ENCODE measurements at places on chromosomes 12 and 14.

- no peak for DNase-seq
Measured at GRCh38 chr12:121181181-121181580, 28.7 kb upstream of the P2RX4 start.

GRCh38 chr14:65791191-65791981 lies 378.9 kb downstream of the FUT8 start:
- no peak for DNase-seq

GRCh38 chr12:108849660-108850059 lies 7.7 kb downstream of the SSH1 start:
- DNase-seq = no peak

DNA sequence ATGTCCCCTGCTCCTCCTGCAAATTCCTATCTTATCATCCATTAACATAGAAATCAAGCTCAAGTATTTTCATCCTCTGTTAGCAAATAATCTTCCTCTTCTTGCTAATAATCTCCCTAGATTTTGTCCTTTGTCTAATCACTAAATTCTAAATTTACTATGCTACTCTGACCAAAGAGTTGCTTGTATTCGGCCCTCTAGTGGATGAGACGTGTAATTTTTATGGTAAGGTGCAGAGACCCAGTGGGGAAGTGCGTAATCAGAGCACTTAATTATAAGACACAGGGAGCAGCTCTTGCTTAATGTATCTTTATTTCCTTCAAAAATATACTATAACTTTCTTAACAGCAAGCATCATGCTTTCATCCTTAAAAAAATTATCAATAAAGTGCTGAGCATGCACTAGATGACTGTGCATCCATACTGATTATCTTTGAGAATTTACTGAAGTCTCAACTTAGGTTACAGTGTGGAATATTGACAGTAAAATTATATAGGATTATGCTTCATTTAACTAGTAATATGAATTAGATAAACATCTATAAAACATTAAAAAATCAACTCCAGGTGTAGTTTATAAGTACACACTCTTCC lies 212.6 kb downstream of the SLC16A7 start:
- DNase-seq = peak; percentile 7

DNA sequence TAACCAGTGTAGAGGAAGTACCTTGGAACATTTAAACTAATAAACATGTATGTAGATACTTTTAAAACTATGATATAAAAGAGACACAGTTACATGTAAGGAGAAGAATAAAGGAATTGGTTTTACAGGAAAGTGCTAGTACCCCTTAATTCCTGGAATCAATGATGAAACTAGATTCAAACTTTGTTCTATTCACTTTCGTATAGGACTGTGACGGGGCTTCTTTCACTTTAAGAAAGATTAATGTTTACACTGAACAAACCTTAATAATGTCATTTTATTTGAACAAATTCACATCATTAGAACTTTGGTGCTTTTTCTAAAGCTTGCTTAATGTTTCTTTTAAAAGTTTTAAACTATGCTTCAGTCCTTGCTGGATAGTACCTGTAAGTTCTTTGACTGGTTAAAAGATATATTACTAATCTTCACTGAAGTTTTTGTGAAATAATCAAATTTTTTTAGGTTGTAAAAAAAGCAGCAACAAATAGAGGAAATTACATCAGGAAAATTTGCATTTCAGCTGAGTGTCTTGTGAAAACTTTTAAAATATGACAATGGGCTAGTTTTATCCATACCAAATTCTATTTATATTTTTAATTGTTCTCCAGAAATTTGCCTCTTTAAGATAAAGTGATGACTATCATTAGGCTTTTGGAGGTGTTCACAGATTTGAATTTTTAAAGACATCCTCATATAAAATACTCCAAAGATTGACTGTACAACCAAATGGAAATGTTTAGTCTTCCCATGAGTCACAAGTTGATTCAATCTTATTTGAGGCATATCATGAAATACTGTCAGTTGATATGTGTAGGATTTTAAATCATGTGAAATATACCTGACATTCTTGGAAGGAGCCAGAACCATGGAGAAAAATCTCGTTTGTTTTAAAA lies 36.2 kb downstream of the PAPOLA start:
- no peak for DNase-seq

DNA sequence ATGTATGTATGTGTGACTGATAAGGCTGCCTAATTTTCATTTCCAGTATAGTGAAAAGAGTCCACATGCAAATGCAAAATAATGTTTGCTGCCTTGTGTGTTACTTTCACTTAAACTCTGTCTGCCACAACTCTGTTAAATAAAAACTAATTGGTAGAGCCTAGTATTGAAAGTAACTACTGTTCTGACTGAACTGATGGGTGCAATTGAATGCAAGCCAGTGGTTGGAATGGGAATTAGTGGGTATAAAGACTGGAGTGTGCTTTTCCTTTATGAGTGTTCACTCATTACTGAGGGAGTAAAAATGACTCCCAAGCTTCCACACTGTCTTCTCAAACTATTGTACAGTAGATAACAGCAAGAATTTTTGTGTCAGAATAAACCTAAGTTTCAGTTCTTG lies 571.0 kb downstream of the TMTC2 start:
- no peak for DNase-seq

DNA sequence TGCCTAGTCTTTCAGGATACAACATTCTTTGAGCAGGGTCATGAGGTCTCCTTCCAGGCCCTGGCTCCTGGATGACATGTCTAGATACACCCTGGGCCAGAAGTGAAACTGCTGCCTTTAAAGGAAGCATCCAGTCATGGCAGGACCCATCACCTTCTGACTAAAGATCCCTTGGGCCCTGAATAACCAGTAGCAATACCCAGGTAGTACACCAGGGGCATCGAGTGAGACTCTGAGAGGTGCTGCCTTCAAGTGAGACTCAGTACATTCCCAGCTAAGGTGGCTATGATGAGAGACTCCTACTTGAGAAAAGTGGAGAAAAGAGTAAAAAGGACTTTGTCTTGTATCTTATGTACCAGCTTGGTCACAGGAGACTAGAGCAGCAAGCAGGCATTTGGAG lies 23.5 kb downstream of the OR6C68 start:
- DNase-seq = no peak

DNA sequence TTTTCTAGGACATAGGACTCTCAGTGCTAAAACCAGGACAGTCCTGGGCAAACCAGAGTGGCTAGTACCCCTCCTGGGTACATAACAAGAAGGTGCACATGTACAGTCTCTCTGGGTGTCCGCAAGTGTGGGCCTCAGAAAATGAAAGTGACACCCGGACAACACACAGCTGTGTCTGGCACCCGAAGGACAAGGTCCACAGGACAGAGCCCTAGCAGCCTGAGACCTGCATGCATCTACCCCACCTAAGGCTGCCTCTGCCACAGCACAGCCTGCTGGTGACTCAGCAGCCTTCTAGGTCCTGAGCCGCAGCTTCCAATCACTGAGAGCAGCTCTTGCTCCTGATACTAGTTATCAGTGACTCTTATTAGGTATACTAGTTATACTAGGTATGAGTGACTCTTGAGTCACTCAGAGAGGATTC lies 784.1 kb upstream of the TBX3 start:
- DNase-seq = no peak

- no peak for DNase-seq
Measured at GRCh38 chr12:1911598-1912575, 6.6 kb downstream of the CACNA2D4 start.

GRCh38 chr12:67355428-67356379 lies 86.5 kb downstream of the CAND1 start:
- peak; percentile 9 for DNase-seq

DNA sequence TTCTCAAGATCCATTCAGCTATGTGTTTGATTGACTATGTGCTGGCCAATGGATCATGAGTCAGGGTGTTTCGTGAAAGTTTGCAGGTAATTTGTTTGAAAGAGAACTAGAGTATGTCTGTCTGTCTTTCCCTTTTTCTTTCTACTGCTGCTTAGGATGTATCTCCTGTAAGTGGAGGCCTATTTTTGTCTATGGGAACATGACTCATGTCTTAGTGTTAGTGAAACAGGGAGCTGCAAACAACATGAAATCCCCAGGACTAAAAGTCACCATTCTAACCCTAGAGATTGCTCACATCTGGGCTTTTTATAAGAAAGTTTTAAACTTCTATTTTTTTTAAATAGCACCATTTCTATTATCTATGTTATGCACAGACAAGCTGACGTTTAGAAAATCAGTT lies 333.0 kb downstream of the CCER1 start:
- DNase-seq = no peak

DNA sequence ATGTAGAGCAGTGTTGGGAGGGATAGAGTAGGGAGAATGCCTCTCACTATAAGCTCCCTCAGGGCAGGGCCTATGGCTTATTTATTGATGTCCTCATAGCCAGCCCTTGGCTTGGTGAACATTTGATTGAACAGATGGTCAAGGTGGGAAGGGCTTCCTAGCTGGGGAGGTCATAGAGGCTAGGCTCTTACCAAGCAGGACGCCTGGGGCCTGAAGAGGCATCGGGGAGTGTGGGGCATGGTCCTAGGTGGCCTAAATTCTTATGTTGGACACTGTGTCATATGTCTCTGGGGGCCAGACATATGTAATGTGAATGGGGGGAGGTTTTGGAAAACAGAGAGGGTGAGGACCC lies 17.9 kb upstream of the KRT86 start:
- no peak for DNase-seq

DNA sequence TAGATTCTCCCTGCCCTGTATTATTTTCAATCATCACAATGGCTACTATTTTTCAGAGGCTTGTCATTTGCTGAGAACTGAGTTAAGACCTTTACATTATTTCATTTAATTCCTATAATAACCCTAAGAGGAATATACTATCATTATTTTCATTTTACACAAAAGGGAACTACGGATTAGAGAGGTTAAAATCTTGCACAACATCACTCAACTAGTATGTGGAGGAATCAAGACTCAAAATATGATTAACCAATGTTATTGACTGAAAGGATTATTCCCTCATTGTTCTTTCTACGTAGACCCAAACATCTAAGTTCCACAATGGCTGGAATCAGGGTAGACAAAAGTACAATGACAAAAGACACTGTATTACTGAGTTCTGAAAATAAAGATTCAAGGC lies 45.0 kb downstream of the GPR65 start:
- DNase-seq = no peak

DNA sequence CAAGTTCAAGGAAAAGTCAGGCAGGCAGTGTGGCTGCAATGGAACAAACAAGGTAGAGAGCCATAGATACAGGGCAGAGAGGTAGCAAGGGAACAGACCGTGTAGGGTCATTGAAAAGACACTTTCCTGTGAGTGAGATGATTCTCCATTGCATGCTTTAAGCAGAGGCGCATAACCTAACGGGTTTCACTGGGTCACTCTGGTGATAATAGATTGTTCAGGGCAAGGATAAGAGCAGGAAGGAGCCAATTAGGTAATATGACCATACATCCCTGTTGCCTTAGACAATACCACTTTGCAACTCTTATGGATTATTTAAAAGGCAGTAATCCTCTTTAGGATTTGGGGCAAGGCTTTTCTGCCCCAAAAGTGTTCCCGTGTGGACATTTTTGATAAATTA lies 214.1 kb downstream of the PTPRO start:
- DNase-seq = no peak

DNA sequence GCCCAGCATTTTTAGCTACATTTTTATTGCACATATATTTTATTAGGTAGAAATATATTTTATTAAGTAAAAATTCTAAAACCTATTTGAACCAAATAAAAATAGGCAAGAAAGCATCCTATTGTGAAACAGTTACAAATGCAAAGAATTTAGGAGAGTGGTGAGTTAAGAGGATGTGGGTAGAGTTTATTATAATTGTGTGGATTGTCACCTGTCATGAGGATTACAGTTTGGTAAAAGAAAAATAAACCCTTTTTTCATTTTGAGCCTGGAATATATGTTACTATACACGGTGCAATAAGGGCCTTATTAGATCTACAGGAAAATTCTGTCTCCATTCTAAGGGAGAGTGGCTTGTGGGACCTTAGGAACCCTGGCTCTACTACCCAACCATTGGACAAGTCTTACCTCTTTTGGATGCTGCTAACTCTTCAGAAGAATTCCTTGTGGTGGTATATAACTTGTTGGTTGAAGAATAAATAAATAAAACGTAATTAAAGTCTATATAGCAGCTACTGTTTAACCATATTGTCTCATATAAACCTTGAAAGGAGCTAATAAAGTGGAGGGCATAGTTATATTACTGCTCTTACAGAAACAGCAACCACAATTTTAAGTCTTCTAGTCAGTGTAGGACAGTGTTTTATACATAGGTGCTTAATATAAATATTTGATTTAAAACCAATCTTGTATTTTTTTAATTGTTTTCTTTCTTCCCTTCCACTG lies 67.8 kb downstream of the FGD4 start:
- DNase-seq = no peak

- peak; percentile 33 for DNase-seq
Measured at GRCh38 chr12:16165506-16165905, 112.0 kb downstream of the SLC15A5 start.

- no peak for DNase-seq
Measured at GRCh38 chr14:50093496-50093895, 22.9 kb downstream of the VCPKMT start.

DNA sequence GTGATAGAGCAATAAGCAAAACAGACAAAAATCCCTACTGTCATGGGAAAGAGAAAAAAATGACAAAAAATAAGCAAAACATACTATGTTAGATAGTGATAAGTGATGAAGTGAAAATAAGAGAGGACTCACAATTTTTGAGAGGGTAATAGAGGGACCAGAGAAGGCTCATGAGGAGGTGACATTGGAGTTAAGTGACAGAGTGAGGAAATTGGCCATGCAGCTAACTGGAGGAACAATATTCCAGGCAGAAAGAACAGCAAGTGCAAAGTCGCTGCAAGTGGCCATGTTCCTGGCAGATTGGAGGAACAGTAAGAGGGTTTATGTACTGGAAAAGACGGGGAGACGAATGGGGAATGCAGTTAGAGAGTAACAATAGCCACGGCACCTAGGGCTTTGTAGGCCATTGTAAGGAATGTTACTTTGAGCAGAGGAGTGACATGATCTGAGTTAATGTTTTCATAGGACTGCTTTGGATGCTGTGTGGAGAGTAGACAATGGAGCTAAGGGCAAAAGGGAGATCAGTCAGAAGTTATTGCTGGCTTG lies 1.4 kb upstream of the SAV1 start:
- DNase-seq = no peak

- DNase-seq = no peak
Measured at GRCh38 chr12:57086493-57087009, 2.4 kb upstream of the NAB2 start.

DNA sequence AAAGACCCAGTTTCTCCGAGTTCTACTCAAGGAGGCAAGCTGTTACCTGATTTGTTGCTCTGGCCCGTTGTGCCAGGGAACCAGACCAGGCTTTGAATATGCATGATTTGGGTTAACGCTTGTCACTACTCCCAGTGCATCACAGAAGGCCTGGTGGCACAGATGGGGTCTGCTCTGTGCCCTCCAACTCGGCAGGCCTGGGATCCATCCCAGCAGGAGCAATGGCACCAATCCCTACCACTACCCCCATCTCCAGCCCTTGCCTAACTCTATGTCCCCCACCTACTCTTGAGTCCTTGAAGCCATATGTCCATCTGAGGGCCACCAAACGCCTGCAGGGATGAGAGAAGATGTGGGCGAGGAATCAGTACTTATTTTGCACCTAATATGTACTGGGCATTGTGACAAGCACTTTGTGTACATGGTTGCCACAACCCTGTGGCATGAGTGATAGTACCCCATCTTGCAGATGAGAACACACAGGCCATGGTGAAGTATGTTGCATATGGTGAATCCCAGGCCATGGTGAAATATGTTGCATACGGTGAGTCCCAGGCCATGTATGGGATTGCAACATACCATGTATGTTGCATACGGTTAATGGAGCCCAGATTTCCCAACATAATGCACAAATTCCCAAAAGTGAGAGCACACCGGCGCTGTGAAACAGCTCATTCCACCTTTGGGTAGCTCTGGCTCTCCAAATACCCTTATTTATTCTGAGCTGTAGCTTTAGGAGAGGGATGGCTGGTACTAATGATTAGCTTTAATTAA lies 102.7 kb downstream of the NTF3 start:
- DNase-seq = no peak

All from iPS DF 6.9 (cell line).